Keratinocyte (primary cell): ENCODE measurements at places on chromosomes 2 and 18. TPM values are rescaled to one million over a fixed set of nuclear protein-coding genes. Genes with fewer than 3 reads are reported as not detected.

SNORC gene
- polyA plus RNA-seq, result 0.66 to 1.3 TPM (median 0.83 TPM) in 3 replicates

DNA sequence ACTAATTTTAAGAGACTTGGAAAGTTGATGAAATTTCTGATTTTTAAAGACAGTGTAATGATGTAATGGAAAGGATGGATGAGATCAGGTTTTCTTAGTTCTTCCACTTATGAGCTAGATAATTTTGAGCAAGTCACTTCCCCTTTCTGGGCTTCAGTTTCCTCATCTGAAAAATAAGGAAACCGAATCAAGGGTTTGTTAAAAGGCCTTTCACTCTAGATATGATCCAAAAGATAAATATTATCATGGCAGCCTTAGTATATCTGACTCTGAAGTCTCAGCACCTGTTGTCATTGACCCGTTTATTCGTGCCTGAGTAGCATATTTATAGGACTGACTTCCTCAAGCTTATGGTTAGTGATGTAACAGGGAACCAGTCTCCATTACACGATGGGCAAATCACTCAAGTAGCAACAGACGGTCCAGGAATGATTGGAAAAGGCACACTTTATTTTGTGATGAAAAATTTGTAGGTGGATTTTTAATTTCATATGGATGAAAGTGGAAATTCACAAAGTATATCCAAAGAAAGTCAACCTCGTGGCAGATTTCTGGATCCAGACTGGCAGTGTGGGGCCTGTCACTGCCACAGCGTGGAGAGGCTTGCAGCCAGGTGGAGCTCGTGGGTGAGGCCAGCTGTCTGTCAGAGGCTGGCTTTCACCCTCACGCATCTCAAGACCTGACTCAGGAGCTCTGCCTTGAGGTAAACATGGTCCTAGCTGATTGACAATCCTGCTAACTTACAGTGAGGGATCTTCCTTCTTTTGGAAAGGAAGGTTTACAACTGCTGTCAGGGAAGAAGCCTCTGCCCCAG is 137.9 kb upstream of the CXCR4 start:
- no peak overlapping the region for H3K4me3 ChIP-seq
- H3K4me1 ChIP-seq, result no peaks in the 10 kb centered on the region
- H3K27ac ChIP-seq, result no peak overlapping the region
- DNase-seq, result no peak
- H3K27me3 ChIP-seq, result no peaks in the 10 kb centered on the region
- H3K36me3 ChIP-seq, result no peaks in the 10 kb centered on the region

DNA sequence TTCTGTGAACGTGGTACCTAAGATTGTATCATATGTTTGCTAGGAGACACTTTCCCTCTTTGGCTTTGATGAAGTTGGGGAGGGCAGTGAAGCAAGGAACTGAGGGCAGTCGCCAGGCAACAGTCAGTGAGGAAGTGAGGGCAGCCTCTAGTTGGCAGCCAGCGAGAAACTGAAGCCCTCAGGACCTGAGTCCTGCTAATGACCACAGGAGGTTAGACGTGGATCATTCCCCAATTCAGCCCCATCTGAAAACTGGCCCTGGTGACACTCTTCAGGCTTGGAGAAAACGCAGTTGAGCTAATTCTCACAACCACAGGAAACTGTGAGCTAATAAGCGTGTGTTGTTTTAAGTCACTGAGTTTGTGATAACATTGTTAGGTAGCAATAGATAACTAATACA is 84.5 kb upstream of the REG3G start:
- DNase-seq, result no peak
- no peaks in the 10 kb centered on the region for H3K27me3 ChIP-seq
- no peaks in the 10 kb centered on the region for H3K36me3 ChIP-seq
- H3K4me1 ChIP-seq, result no peaks in the 10 kb centered on the region
- no peak overlapping the region for H3K27ac ChIP-seq

AQP12B gene
- not detected in 3 replicates for polyA plus RNA-seq

DNA sequence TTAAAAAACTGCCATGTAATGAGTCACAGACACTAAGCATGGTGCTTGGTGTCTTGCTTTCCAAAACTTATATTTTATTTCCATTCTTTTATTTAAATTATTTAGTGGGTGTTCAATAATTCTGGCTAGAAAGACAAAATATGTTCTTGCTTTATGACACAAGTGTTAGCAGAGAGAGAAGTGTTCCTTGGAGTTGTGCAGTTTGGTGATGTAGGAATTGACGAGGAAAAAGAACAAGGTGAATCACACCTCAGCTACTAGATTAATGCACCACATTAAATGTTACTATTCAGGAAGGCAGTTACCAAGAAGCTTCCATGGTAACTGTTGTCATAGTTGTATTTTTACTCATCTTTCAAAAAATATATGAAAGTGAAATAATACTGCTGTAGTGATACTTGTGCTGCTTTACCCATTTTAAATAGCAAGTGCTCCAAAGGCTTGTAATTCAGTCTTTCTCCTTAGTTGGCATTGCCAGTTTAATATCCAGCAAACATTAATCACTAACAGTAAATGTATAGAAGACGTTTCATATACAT is 28.3 kb downstream of the ADAM23 start:
- no peaks in the 10 kb centered on the region for H3K36me3 ChIP-seq
- no peaks in the 10 kb centered on the region for H3K27me3 ChIP-seq
- no peaks in the 10 kb centered on the region for H3K4me1 ChIP-seq
- no peak overlapping the region for H3K4me3 ChIP-seq
- DNase-seq, result no peak

- H3K36me3 ChIP-seq, result no peaks in the 10 kb centered on the region
- H3K27me3 ChIP-seq, result no peaks in the 10 kb centered on the region
- H3K4me1 ChIP-seq, result peaks cover 10% of the 10 kb centered on the region
- no peak for DNase-seq
These were observed 43.2 kb downstream of the SP140 start for GRCh38 chr2:230268606-230269243.

DNA sequence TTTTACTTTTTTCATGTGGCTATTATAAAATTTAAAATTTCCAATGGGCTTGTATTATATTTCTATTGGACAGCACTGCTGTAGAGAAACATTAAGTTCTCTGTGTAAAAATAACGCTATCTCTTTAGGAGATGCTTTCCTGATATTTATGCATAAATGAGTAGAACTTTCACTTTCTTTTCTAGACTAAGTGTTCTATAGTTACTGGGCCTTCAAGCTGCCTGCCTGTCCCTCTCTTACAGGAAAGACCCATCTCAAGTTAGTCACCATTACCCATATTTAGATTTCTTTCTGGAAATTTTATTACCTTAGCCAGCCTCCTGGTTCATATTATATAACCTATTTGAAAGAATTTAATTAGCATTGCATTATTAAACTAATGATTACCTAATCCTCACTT is 4.8 kb downstream of the ITGA4 start:
- no peak overlapping the region for H3K4me3 ChIP-seq
- DNase-seq, result no peak
- H3K27me3 ChIP-seq, result peaks cover 3% of the 10 kb centered on the region
- H3K27ac ChIP-seq, result no peak overlapping the region

SCN2A gene
- polyA plus RNA-seq, result 0.27 to 1.0 TPM (median 0.91 TPM) in 3 replicates

DNA sequence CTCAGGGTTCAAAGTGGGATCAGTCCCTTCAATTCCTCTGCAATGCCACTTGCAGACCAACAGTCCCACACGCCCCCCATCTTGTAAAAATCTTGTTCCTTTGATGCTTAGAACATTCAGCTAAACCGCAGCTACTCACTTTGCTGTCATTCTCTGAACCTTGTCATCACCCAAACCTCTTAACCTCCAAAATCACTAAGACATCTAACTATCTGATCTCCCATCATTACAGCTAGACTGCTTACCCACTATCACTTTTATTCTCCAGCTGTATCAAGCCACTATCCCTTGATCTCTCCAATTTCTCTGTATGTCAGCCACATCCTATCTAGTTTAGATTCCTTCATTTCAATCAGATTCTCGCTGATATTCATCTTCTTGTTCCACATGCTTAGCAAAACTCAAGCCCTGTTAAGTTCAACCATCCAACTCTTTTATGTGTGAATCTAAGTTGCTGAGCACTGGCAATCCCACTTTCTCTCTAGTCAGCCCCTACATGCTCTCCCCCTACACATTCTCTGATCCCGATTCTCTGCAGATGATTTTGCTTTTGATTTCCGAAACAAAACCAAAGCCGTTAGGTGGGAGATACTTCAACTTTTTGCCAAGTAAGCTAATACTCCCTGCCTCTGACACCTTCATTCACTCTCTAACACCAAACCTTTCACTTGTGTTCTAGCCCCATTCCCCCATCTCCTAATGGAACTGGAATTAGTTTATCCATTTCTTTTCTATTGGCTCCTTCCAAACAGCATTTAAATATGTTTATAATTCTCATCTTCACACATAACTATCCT is 4.6 kb downstream of the GTF3C2 start:
- H3K27me3 ChIP-seq, result no peaks in the 10 kb centered on the region
- H3K27ac ChIP-seq, result no peak overlapping the region
- peaks cover 12% of the 10 kb centered on the region for H3K4me1 ChIP-seq
- no peak for DNase-seq
- H3K4me3 ChIP-seq, result no peak overlapping the region
- H3K36me3 ChIP-seq, result no peaks in the 10 kb centered on the region

DNA sequence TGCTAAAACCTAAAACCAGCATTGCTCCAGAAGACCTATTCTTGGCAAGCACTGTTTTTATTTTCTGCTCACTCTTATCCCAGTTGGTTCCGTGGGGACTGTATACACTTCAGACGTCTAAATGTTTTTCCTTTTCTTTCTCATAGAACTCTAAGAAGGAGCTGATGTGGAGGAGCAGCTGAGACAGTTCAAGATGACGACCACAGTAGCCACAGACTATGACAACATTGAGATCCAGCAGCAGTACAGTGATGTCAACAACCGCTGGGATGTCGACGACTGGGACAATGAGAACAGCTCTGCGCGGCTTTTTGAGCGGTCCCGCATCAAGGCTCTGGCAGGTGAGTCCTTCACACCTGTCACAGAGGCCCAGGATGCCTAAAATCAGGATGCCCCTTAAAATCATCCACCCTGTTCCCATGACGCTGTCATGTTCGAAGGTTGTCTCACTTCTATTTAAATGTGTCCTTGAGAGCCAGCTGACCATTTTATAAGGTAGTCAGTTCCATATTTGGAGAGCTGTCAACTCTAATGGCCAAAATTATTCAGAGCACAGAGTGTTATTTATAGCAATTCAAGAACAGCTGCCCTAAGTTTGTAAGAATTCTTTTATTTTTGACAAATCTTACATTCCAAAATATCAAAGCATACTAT is 70.2 kb downstream of the SPTBN1 start:
- peaks cover 5% of the 10 kb centered on the region for H3K36me3 ChIP-seq
- no peak overlapping the region for H3K27ac ChIP-seq
- peaks cover 19% of the 10 kb centered on the region for H3K4me1 ChIP-seq
- H3K27me3 ChIP-seq, result no peaks in the 10 kb centered on the region
- DNase-seq, result no peak

GRCh38 chr18:28714498-28714897 is 537.6 kb upstream of the CDH2 start:
- no peaks in the 10 kb centered on the region for H3K27me3 ChIP-seq
- DNase-seq, result no peak
- H3K4me1 ChIP-seq, result no peaks in the 10 kb centered on the region
- H3K27ac ChIP-seq, result no peak overlapping the region
- H3K4me3 ChIP-seq, result no peak overlapping the region

ASB18 gene
- not detected in 3 replicates for polyA plus RNA-seq

- no peak for DNase-seq
- no peaks in the 10 kb centered on the region for H3K4me1 ChIP-seq
- no peak overlapping the region for H3K27ac ChIP-seq
These were observed 39.3 kb downstream of the MAP3K2 start for GRCh38 chr2:127348426-127349000.

- H3K36me3 ChIP-seq, result no peaks in the 10 kb centered on the region
- no peaks in the 10 kb centered on the region for H3K27me3 ChIP-seq
- peaks cover 12% of the 10 kb centered on the region for H3K4me1 ChIP-seq
- no peak overlapping the region for H3K27ac ChIP-seq
These were observed 3.0 kb upstream of the ASPRV1 start for GRCh38 chr2:69964353-69964841.

GRCh38 chr2:100394111-100394641 is 23.3 kb downstream of the CHST10 start:
- no peak overlapping the region for H3K27ac ChIP-seq
- no peaks in the 10 kb centered on the region for H3K27me3 ChIP-seq
- no peak for DNase-seq
- H3K4me3 ChIP-seq, result no peak overlapping the region

- no peaks in the 10 kb centered on the region for H3K36me3 ChIP-seq
- no peaks in the 10 kb centered on the region for H3K27me3 ChIP-seq
- no peaks in the 10 kb centered on the region for H3K4me1 ChIP-seq
- DNase-seq, result no peak
- H3K27ac ChIP-seq, result no peak overlapping the region
- no peak overlapping the region for H3K4me3 ChIP-seq
These were observed 41.3 kb downstream of the COL4A3 start for GRCh38 chr2:227205701-227206100.
